ENCODE measurements at places on chromosomes 3 and 15.

DNA sequence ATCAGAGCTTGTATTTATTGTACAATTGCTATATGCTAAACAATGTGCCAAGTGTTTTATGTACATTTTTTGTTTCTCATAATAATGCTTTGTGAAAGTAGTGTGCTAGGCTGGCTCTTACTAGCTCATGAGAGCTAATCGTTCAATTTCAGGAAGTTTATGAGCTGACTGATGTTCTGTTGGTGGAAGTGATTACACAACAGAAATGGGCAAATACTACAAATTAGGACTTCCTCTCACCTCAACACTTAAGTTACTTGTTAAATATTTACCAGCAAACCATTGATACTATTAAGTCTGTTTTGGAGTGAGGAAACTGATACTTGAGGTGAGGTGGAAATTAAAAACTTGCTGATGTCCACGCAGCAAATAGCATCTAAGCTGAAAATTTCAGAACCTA, 32.3 kb downstream of the SLC9C1 start:
- DNase-seq, result no peak

GRCh38 chr3:58307639-58308215, 1.4 kb downstream of the HTD2 start:
- peak; percentile 78 for DNase-seq

GRCh38 chr3:187025254-187025655, 94.9 kb downstream of the ST6GAL1 start:
- DNase-seq, result no peak

DNA sequence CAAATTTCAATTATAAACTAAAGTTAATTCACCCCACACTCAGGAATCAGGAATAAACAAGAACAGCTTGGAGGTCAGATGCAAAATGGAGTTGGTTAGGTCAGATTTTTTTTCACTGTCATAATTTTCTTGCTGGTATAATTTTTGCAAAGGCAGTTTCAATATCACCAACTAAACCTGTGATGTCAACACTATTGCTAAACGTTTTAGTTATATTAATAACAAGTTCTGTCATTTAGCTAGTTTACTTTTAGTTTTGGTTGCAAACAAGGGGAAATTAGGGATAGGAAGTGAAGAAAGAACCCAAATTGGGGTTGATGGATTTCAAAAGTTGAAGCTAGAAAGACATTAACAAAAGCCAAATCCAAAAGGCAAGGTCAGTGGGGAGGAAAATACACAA, 4.6 kb upstream of the CPB1 start:
- DNase-seq, result no peak

DNA sequence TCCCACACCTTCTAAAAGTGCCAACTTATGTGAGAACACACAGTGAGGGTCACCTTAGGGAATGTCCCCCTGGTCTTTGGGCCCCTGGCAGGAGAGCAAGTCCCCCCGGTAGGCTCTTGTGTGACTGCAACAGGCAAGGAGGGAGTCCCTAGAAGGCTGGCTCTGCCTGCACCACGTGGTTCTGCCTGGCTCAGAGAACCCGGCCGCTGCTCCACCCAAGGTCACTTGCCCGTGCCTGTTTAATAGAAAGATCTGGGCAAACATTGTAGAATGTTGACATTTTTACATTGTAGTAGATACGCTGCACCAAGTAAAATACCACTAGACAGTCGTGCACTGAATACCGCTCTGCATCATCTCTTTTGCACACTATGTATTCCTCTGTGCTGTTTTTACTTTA, 21.9 kb downstream of the GABRA5 start:
- DNase-seq, result no peak

GRCh38 chr15:64851503-64851840, 9.8 kb downstream of the PLEKHO2 start:
- DNase-seq, result peak; percentile 91

DNA sequence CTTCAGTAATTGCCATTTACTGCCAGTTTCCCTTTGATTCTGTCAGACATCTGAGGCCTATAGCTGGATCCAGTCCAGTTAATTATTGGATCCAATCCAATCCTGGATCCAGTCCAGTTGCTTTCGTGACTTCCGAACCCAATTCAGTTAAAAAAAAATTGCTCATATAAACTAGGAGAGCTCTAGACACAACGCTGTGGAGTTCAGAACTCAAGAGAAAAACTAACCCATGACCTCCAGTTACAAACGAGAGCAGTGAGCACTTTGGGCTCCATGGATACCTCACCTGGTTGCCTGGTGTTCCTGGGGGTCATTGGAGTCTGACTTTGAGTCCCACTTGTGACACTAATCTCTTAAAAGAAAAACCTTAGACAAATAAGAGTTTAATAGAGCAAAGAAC, 269.8 kb downstream of the THSD4 start:
- DNase-seq, result peak; percentile 50

DNA sequence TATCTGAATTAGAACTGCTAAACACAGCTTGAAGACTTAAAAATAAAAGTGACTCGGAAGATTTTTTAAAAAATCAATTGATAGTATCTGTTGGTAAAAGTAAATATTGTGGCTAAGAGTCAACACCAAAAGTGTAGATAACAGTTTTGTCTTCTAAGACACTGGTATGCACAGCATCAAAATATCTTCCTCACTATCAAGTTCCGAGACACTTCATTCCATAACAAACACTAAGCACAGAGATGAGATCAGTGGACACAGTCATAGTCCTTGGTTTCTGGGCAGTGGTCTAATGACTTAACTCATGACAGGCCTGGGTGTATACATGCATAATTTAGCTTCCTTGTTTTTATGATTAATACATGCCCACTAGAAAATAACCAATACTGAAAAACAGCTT, 63.2 kb downstream of the PXYLP1 start:
- peak; percentile 68 for DNase-seq

GRCh38 chr3:47012342-47013230, 33.1 kb downstream of the NBEAL2 start:
- DNase-seq, result no peak

- peak; percentile 23 for DNase-seq
Observed at GRCh38 chr3:184748219-184749135, 36.6 kb upstream of the MAGEF1 start.

- no peak for DNase-seq
Observed at GRCh38 chr3:139261754-139262586, 81.8 kb upstream of the MRPS22 start.

- DNase-seq, result no peak
Observed at GRCh38 chr3:194993896-194994295, 277.1 kb downstream of the XXYLT1 start.

GRCh38 chr3:129087138-129087702, 26.6 kb downstream of the GP9 start:
- DNase-seq, result peak; percentile 39

DNA sequence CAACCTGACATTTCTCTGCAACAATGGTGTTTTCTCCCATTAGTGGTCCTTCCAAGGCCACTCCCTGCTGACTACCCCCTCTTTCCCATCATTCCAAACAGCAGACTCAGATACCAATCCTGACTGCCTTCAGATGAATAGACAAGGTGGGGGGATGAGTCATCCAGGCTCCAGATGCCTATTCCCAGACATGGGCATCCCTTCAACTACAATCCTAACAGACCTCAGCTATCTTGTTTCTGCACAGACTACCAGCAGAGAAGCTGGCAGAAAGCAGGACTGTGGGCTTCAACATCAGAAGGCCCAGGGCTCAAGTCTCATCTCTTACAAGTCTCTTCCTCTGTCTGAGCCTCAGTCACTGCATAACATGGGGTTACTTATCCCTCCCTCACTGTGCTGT, 2.2 kb downstream of the RBP1 start:
- DNase-seq, result peak; percentile 15

GRCh38 chr3:89353465-89353864, 246.0 kb downstream of the EPHA3 start:
- no peak for DNase-seq

All from fibroblast of pulmonary artery (primary cell).